ENCODE measurements at places on chromosomes 3 and 15.

DNA sequence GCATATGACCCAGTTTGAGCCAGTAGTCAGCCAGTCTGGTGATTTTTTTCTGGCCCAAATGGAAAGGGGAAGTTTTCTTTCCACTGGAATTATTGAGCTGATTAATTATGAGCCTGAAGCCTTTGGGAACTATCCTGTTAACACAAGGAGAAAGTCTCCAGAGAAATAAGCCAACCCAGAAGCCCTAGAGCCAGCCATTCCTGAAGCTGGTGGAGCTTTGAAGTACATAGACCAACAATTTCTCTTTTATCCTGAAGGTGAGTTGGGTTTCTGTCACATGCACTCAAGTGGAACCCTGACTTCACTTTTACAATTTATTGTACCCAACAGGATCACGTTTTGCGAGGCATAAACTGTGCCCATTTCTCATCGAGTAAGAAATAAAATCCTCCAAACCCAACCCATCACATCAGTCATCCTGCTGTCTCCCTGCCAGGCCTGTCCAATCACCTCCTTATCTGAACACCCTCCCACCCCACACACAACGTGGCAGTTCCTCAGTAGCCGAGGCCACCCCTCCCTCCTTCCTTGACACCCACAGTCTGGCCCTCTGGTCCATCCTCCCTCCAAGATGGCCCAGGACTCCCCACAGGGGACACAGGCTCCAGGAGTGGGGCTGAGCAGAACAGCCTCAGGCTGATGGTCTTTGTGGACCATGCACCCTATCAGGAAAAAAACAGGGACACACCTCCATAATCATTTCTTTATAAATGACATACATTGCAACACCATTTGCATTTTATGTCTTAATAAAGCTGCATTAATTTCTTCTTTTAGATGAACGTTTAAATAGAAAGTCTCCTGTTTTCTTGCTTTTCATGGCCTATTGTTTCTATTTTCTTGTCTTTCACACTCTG is 55.7 kb upstream of the GATA2 start:
- DNase-seq, result no peak

DNA sequence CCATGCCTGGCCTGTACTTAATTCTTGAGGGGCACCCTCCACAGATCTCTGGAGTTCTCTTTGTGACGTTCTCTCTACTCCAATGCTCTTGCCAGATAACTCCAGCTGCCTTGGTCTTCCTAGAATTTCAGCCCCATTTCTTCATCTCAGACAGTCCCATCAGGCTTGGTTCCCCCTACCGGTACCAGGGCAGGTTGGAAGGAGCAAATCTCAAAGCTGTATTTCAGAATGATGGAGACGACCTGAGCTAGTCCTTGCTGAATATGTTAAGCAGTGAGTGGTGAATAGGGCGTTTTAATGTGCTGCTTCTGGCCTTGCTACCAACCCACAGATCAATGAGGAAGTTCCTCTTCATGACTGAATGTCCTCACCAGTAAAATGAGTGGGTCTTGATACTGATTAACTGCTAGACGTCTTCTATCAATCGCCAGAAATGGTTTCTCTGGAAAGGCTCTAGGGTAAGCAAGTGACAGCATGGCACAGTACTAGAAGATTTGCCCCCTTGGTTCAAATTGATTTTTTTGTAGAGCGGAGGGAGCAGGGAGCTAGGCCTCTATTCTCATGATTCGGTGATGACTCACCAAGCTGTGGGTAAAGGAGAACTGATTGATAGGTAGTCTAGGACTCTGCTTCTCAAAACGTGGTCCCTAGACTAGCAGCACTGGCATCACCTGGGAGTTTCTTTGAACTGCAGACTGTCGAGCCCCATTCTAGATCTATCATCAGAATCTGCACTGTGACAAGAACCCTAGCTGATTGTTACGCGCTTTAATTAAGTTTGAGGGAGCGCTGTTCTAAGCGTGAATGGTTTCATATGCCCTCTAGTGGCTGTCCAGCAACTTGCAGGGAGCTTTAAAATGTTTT is 67.8 kb downstream of the UBP1 start:
- peak; percentile 14 for DNase-seq

DNA sequence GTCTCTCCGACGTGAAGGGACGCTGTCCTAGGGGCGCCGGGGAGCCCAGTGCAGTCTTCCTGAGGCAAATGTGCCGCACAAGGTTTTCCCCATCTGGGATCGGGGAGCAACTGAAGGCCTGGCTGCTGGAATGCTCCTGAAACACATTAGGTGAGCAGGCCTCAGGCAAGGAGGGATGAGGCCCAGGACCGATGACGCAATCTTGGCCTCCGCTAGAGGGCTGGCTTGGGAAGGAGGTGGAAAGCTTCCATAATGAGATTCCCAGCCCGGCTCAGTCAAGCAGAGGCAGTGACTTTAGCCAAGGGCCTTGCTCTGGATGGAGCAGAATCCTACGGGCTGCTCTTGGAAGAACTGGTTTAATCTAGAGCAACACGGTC is 50.8 kb downstream of the CPN2 start:
- no peak for DNase-seq

DNA sequence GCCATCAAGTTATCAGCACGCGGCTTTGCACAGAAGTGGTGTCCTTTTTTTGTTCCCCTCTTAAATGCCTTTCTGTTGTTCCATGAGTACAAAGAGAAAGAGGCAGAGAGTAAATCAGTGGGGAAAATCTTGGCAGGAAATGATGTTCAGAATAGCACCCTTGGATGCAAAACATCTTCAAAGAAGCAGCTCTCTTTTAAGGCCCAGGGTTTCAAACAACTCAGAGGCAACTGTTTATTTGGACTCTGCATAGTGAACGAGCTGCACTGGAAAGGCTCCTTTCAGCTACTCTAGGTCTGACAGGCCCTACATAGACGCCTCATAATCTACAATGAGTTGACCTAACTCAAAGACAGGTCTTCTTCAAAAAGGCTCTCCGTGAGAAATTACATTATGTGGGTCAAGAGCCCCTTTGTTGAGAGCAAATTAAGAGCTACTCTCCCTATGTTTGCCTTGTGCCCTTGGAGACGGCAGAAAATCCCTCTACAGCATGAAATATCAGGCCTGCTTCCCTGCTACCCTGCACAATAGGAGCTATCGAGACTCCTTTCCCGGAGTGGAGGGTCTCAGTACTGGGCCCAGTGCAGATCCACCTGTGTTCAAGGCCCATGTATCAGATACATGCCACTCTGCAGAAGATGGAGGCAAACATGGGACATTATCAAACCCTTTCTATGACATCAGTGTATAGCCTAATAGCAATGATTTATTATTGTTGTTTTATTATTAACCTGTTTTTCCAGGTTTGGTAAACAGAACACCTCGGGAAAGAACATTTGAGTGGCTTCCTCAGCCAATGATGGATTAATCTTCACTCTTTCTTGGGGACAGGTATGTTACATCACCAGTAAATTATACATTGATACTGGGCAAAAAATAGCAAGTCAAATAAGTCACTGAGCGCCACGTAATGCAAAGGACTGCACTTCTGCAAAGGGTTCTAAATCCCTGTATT is 53.1 kb downstream of the HEG1 start:
- DNase-seq, result no peak

DNA sequence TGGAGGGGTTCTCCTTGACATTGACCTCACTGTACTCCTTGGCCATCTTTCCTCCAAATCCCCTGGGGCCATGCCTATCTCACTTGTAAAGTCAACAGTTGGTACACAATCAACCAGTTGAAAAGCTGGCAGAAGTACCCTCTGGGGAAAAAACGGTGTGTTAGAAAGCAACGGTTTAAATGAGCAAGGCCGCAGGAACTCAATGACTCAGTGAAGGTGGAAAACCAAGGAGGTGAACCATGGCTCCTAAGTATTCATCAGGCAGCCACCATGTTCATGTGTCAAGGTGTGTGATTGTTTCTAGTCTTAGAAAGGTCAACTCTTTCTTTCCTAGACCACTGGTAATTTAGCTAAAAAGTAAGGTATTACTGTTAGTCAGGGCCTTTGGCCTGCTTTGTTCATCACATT is 130.9 kb upstream of the SATB1 start:
- DNase-seq, result peak; percentile 3

DNA sequence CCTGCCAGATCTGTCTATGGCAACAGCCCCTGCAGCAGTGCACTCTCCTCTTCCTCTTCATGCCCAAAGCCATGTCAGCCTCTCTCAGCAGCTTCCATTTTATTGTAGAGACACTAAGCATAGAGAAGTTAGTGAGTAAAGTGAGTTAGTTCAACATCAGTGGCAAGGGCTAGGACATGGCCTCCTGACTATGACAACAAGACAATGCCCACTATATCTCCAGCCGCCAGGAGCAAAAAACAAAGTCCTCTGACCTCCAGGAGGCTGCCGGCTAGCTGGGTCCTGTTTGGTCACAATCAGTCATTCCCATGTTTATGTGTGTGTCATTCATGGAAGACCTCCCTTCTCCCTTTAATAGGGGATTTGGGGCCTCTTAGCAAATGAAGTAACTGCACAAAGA is 14.9 kb downstream of the NR1I2 start:
- DNase-seq, result no peak

DNA sequence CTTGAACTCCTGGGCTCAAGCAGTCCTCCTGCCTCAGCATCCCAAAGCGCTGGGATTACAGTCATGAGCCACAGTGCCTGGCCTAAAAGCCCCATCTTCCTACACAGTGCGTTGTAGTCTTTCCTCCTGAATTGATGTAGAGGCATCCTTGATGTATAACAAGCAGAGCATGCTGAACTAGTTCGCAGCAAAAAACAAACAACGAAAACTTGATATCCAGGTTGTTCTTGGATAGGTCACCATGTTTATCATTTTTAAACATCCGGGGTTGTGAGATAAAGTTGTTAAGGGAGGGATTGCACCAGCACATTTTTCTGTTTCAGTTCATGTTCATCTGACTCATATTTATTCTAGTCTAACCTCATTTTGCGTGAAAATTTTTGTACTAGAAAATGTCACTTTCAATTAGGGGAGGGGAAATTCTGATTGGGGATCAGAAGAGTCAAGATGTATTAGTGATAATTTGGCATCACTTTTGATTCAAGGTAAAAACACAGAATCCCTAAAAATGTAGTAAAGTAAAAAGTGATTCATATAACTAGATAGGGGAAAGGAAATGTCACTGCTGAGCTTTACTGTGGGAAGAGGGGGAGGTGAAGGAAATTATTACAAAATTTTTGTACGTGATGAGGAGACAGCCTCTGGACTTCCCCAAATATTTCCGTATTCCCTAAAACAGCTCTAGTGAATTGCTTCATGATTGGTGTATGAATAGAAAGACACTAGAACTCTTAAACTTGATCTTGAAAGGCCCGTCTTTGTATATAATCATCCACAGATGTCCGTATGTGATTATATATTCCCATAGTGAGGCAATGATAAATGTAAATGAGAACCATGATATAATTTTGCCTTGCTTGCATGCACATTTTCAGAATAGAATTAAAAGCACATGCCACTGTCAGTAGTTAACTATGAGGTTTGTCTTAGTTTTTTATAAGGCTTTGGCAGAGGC is 22.9 kb downstream of the RAB8B start:
- no peak for DNase-seq

GRCh38 chr3:123202451-123202850 is 708 bp downstream of the SEC22A start:
- DNase-seq, result no peak

DNA sequence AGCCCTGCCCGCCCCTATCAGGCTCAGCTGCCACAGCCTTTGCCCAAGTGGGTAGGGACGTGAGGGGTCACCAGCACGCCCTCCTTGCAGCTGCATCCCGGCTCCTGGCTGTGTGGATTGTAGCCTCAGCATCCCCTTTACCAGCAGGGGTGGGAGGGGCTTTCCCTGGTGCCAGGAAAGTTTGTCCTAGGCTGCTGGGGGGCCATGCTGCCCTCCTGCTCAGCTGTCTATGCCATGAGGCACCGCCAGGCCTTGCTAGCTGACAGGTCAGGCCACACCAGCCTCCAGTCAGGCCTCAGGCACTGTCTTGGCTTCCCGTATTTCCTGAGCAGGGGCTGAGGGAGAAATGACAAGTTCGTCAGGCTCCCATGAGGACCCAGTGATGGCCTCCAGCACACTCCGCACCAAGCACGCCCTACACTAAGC is 32.3 kb downstream of the TKT start:
- no peak for DNase-seq
